MCF 10A (cell line): ENCODE measurements at places on chromosomes 7 and 10. TPM values are rescaled to one million over a fixed set of nuclear protein-coding genes. Genes with fewer than 3 reads are reported as not detected.

- no peaks in the 10 kb centered on the region for H3K27me3 ChIP-seq
- H3K4me3 ChIP-seq = no peak overlapping the region
- peaks cover 17% of the 10 kb centered on the region for H3K4me1 ChIP-seq
- H3K27ac ChIP-seq = no peak overlapping the region
- peaks cover 7% of the 10 kb centered on the region for H3K36me3 ChIP-seq
These were observed 15.6 kb downstream of the RPA3 start for GRCh38 chr7:7702826-7703225.

GRCh38 chr10:124301736-124302135 lies 117.0 kb downstream of the OAT start:
- H3K36me3 ChIP-seq = no peaks in the 10 kb centered on the region
- no peak overlapping the region for H3K4me3 ChIP-seq
- no peaks in the 10 kb centered on the region for H3K4me1 ChIP-seq
- H3K27ac ChIP-seq = no peak overlapping the region
- H3K27me3 ChIP-seq = no peaks in the 10 kb centered on the region

DNA sequence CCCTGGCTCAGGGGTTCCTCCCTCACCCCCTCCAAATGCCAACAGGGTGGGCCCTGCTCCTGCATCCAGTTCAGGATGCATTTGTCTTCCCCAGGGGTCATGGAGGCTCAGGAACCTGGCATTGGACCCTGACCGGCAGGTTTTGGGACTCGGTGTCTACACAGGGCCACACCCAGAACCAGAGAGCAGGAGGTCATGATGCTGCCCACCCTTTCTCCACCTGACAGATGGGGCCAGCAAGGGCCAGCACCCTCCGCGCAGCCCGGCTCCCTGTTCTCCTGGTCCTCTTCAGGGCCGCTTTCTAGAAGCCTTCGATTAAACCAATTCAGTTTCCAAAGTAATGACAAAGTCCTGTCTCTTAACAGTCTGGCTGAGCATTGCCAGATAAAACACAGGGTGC lies 50.2 kb downstream of the CAMK2B start:
- DNase-seq = no peak
- H3K27me3 ChIP-seq = no peaks in the 10 kb centered on the region

DNA sequence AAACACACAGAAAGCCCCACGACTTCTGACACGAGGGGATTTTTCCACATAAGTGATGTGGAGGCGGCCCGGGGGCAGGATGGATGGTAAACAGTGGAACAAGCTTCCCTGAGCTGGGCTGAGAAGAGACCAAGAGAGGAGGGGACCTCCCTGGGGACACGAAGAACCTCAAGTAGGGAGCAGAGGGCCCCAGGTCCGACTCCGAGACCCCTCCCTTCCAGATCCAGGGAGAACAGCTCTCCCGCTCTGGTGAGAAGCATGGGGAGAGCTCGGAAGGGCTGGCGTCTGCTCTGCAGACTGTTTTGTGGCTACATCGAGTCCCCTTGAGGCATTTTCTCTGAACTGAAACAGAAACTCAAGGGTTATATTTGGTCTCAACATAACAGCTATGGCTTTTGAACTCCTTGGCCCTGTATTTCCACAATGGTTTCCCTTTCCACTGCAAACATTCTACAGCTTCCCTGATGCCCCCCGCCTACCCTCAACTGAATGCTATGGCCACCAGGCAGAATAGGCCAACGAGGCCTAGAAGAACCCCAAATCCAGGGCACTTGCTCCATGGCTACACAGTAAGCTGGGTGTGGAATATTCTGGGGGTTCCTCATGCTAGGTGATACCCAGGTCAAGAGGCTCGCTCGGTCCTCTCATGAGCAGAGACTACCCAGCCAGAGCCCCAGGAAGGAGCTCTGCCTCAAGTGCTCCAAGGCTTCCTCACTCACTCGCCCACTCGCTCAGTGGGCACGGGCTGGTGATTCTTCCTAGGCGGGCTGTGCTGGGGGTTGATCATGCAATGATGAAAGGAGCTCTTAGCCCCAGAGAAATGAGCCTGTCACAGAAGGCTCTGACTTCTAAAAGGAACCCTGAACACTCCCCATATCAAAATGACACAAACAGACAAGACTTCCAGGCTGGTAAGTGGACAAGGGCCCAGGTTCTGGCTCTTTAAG lies 47.5 kb downstream of the FAM53B start:
- DNase-seq = no peak
- H3K4me1 ChIP-seq = no peaks in the 10 kb centered on the region
- H3K36me3 ChIP-seq = peaks cover 50% of the 10 kb centered on the region
- H3K4me3 ChIP-seq = no peak overlapping the region
- H3K27ac ChIP-seq = no peak overlapping the region
- H3K27me3 ChIP-seq = no peaks in the 10 kb centered on the region

- H3K27ac ChIP-seq = peak overlapping the region; percentile 79
- H3K27me3 ChIP-seq = no peaks in the 10 kb centered on the region
These were observed 1.0 kb downstream of the ADCK2 start for GRCh38 chr7:140673774-140674155.

Gene MEIG1
- 1.7 TPM in 1 of 2 replicates, not detected in the other for total RNA-seq

Gene CRHR2
- not detected in 2 replicates for total RNA-seq
